ENCODE measurements at places on chromosomes 5 and 9. TPM values are rescaled to one million over a fixed set of nuclear protein-coding genes. Genes with fewer than 3 reads are reported as not detected.

- H3K4me1 ChIP-seq: peaks cover 4% of the 10 kb centered on the region
- H3K4me3 ChIP-seq: no peak overlapping the region
- no peak overlapping the region for H3K27ac ChIP-seq
- no peak for DNase-seq
- H3K36me3 ChIP-seq: no peaks in the 10 kb centered on the region
- H3K27me3 ChIP-seq: no peaks in the 10 kb centered on the region
Observed at GRCh38 chr5:81486711-81487110, 92.8 kb upstream of the ACOT12 start.

GRCh38 chr5:17019324-17019723 is 83.2 kb upstream of the MYO10 start:
- H3K4me1 ChIP-seq: no peaks in the 10 kb centered on the region
- no peak overlapping the region for H3K4me3 ChIP-seq
- H3K27me3 ChIP-seq: no peaks in the 10 kb centered on the region
- DNase-seq: no peak

The OR1L8 gene
- total RNA-seq: not detected

The ANKRD33B gene
- 6.9 TPM for total RNA-seq

GRCh38 chr9:110455860-110456259 is 118.2 kb upstream of the TXNDC8 start:
- no peaks in the 10 kb centered on the region for H3K4me1 ChIP-seq
- H3K4me3 ChIP-seq: no peak overlapping the region
- H3K27me3 ChIP-seq: no peaks in the 10 kb centered on the region

The NSUN2 gene
- 92.2 TPM for total RNA-seq

DNA sequence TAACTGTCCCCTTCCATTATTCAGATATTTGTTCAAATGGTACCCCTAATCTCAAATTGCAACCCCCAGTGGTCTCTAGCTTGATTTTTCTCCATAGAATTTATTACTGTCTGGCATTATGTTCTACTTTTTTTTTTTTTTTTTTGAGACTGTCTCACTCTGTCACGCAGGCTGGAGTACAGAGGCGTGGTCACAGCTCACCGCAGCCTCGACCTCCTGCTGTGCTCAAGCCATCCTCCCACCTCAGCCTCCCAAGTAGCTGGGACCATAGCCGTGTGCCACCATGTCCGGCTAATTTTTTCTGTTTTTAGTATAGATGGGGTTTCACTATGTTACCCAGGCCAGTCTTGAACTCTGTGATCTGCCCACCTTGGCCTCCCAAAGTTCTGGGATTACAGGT is 2.0 kb upstream of the REEP5 start:
- no peak for DNase-seq
- H3K27me3 ChIP-seq: no peaks in the 10 kb centered on the region
- peaks cover 18% of the 10 kb centered on the region for H3K4me1 ChIP-seq
- no peaks in the 10 kb centered on the region for H3K36me3 ChIP-seq
- no peak overlapping the region for H3K4me3 ChIP-seq

GRCh38 chr5:148973455-148973854 is 89.4 kb downstream of the SH3TC2 start:
- no peak overlapping the region for H3K4me3 ChIP-seq
- H3K36me3 ChIP-seq: no peaks in the 10 kb centered on the region
- DNase-seq: no peak
- H3K27me3 ChIP-seq: no peaks in the 10 kb centered on the region
- peak overlapping the region; percentile 76 for H3K27ac ChIP-seq

DNA sequence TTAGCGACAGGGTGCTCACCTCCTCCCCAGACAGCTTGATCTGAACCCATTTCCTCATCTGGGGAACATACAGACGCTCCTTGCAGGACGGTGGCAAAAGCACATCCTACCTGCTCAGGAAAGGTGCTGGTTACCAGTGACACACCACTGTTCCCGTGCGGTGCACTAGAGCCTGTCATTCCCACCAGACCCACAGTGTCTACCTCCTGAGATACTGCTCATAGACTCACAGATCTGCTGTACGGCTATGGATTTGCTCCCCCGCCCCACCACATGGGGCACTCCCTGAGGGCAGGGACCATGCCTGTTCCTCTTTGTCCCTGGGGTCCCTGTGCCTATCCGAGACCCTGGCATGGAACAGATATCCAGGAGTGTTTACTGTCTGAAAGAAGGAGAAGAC is 208.9 kb downstream of the PAX5 start:
- H3K4me3 ChIP-seq: no peak overlapping the region
- H3K27ac ChIP-seq: no peak overlapping the region
- no peaks in the 10 kb centered on the region for H3K27me3 ChIP-seq
- H3K4me1 ChIP-seq: no peaks in the 10 kb centered on the region
- H3K36me3 ChIP-seq: no peaks in the 10 kb centered on the region
- DNase-seq: peak; percentile 11

DNA sequence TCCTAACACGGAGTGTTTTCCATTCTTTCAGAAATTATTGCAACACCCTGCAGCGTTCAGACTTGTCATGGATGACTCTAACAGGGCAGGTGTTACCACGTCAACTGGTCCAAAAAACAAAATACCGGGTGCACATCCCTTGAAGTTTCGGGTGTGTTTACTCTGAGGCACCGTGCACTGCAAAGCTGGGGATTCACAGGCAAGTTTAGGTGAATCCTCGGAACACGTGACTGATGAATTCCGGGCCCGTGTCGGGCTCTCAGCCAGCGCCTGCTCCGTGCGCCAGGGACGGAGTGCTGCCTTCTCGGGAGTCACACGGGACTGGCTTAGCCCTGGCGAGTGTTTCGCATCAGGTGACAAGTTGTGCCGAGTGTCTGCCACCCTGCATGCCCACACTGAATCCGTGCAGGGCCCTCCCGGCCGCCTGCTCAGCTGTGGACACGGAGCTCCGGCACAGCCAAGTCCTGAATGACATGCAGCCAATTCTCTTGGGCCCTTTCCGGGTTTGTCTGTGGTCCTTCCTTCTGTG is 66.0 kb upstream of the IRX4 start:
- H3K27ac ChIP-seq: no peak overlapping the region
- no peaks in the 10 kb centered on the region for H3K36me3 ChIP-seq
- DNase-seq: no peak
- no peaks in the 10 kb centered on the region for H3K27me3 ChIP-seq

The PPP3R2 gene
- total RNA-seq: not detected

The SAPCD2 gene
- total RNA-seq: 1.7 TPM

The ANKRD31 gene
- total RNA-seq: not detected

The SPATA31A1 gene
- not detected for total RNA-seq

DNA sequence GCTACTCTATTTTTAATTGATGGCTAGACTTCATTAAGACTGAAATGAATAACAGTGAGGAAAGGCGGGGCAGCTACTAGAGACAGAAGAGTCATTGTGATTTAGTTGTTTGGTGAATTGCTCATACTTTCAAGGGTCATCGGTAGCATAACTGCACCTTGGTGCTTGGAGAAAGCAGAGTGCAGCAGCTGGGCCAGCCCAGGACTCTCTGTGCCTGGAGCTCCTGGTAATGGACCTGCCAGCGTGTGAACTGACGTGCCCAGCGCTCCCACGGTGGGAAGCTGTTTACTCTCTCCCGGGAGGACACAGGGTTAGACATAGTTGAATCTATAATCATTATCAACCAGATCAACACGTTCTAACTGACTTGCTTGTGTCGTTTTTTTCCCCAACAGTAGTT is 42.9 kb downstream of the LURAP1L start:
- no peaks in the 10 kb centered on the region for H3K36me3 ChIP-seq
- H3K4me1 ChIP-seq: peaks cover 29% of the 10 kb centered on the region
- H3K27me3 ChIP-seq: no peaks in the 10 kb centered on the region
- no peak overlapping the region for H3K4me3 ChIP-seq
- H3K27ac ChIP-seq: peak overlapping the region; percentile 54
- DNase-seq: peak; percentile 86

The UBQLN1 gene
- 111 TPM for total RNA-seq

The BTNL9 gene
- total RNA-seq: 358 TPM

The SUSD3 gene
- total RNA-seq: 4.1 TPM

DNA sequence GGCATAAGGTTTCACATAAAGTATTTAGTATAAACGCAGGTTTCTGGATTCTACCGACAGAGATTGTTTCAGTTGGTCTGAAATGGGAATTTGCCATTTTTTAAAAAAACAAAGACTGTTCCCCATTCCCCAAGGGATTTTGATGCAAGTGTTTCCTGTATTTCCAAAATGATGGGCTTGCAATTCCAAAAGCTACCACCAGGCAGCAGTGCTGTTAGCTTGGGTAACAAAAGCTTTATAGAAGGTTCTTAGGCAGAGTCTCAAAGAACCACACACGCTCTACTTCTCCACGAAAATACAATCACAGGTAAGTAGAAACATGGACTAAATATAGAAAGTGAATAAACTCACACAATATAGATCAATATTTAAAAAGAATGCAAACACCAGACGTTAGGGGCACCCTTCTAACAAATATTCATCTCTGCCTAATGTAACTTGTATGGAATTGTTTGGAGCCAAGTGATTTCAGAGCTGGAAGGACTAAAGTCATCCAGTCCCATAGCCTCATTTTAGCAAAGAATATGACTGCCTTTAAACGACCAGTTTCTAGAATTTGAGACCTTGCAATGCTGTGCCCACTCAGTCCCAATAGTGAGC is 154.3 kb downstream of the SPOCK1 start:
- no peak overlapping the region for H3K27ac ChIP-seq
- H3K4me3 ChIP-seq: no peak overlapping the region
- no peaks in the 10 kb centered on the region for H3K36me3 ChIP-seq
- DNase-seq: peak; percentile 24
- no peaks in the 10 kb centered on the region for H3K27me3 ChIP-seq
- H3K4me1 ChIP-seq: no peaks in the 10 kb centered on the region

DNA sequence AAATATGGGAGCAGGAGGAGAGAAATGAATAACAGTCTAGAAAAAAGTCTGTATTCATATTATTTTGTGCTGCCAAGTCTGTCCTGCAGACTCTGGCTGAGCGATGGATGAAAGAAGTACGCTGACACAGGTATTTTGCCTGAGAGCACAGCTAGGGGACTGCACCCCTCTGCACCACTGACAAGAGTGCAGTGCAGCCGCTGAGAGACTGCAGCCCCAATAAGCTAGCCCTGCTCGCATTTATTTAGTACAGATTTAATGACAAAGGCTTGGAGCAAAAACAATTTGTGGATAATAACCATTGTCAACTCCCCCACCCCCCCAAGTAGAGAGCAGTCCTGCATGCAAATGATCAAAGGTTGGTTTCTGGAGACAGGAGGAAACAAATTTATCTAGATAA is 13.3 kb upstream of the MRPS30 start:
- no peak overlapping the region for H3K27ac ChIP-seq
- no peak overlapping the region for H3K4me3 ChIP-seq
- no peaks in the 10 kb centered on the region for H3K4me1 ChIP-seq
- H3K36me3 ChIP-seq: no peaks in the 10 kb centered on the region
- H3K27me3 ChIP-seq: no peaks in the 10 kb centered on the region
- no peak for DNase-seq

GRCh38 chr9:110912419-110913291 is 125.6 kb downstream of the LPAR1 start:
- H3K36me3 ChIP-seq: no peaks in the 10 kb centered on the region
- no peaks in the 10 kb centered on the region for H3K4me1 ChIP-seq
- no peak for DNase-seq

The NRARP gene
- total RNA-seq: 22.7 TPM

DNA sequence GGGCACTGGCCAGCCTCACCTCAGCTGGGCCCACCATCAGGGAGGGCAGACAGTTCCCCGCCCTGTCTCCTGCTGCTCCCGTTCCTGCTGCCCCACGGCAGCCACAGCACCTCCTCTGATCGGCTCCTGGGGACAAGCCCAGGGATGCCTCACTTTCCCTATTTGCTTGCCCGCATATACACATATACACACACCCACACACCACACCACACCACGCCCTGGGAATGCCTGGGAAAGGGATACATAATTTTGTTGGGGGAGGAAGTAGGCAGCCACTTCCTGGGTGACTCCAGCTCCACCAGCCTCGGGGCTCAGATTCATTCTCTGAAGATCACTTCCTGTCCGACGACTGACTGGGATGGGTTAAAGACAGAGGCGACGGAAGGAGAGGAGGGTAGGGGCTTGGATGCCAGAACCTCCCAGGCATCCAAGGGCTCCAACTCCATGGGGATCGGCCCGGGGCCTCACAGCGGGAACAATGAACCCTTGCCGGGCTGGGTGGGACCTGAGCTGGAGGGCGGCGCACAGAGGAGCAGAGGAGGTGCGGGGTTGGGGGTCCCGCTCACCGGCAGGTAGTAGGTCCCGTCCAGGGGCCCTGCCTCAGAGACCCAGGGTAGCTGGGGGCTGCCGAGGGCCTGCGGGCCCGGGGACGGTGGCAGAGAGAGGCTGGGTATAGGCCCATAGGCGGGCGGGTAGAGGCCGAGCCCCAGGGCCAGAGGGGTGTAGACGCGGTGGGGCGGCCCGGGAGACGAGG is 2.0 kb upstream of the MZB1 start:
- H3K4me3 ChIP-seq: peak overlapping the region; percentile 65
- H3K36me3 ChIP-seq: no peaks in the 10 kb centered on the region
- no peak for DNase-seq
- peak overlapping the region; percentile 38 for H3K27ac ChIP-seq
- peaks cover 56% of the 10 kb centered on the region for H3K4me1 ChIP-seq

The DCTN4 gene
- 67.1 TPM for total RNA-seq

DNA sequence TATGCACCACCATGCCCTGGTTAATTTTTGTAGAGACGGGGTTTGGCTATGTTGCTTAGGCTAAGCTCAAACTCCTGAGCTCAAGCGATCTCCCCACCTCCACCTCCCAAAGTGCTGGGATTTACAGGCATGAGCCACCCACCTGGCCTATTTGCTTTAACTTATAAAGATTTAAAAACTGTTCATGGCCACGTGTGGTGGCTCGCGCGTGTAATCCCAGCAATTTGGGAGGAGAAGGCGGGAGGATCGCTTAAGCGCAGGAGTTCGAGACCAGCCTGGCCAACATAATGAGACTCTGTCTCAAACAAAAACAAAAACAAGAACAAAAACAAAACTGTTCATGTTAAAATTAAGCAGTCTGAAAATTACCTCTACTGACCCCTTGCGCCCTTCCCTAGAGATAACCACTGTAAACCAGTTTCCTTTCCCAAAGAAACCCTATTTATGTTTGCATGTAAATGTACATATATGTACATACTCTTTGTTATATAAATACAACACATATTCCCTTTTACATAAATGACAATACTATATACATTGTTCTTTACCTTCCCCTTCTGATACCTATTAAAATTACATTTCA is 1.5 kb downstream of the AK6 start:
- peaks cover 26% of the 10 kb centered on the region for H3K4me1 ChIP-seq
- no peak overlapping the region for H3K4me3 ChIP-seq
- no peaks in the 10 kb centered on the region for H3K27me3 ChIP-seq
- peaks cover 43% of the 10 kb centered on the region for H3K36me3 ChIP-seq
- H3K27ac ChIP-seq: no peak overlapping the region

GRCh38 chr5:124614836-124615385 is 131.5 kb downstream of the ZNF608 start:
- H3K4me1 ChIP-seq: no peaks in the 10 kb centered on the region
- no peak for DNase-seq
- no peak overlapping the region for H3K4me3 ChIP-seq
- no peaks in the 10 kb centered on the region for H3K27me3 ChIP-seq

GRCh38 chr9:115730845-115731244 is 422.7 kb upstream of the PAPPA start:
- DNase-seq: no peak
- H3K27me3 ChIP-seq: no peaks in the 10 kb centered on the region
- no peak overlapping the region for H3K4me3 ChIP-seq
- no peaks in the 10 kb centered on the region for H3K4me1 ChIP-seq
- H3K36me3 ChIP-seq: no peaks in the 10 kb centered on the region
- H3K27ac ChIP-seq: no peak overlapping the region

The HTR4 gene
- total RNA-seq: not detected
